ENCODE measurements at places on chromosomes 6 and 20.

DNA sequence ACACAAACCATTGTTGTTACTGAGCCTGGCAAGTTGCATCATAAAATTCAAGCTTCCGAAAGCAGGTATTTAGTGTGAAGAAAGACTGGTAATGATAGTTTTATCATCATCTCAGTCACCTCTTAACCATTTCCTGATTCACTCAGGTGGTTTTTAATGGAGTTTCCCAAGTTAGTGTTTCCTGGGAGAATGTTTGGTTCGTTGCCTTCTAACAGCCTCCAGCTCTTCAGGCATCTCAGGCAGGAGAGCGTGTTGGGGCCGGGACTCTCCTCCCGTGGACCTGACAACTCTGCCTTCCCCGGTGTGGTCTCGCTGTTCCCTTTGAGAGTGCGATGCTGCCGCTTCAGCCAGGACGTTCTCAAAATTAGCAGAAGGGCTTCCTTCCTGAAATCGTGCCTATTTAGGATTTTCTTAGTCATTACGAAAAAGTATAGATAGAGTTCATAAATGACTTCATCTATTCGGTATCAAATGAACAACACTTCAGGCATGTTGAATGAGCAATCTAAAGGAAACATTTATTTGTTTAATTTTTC, 105.0 kb upstream of the QKI start:
- DNase-seq = peak; percentile 87

DNA sequence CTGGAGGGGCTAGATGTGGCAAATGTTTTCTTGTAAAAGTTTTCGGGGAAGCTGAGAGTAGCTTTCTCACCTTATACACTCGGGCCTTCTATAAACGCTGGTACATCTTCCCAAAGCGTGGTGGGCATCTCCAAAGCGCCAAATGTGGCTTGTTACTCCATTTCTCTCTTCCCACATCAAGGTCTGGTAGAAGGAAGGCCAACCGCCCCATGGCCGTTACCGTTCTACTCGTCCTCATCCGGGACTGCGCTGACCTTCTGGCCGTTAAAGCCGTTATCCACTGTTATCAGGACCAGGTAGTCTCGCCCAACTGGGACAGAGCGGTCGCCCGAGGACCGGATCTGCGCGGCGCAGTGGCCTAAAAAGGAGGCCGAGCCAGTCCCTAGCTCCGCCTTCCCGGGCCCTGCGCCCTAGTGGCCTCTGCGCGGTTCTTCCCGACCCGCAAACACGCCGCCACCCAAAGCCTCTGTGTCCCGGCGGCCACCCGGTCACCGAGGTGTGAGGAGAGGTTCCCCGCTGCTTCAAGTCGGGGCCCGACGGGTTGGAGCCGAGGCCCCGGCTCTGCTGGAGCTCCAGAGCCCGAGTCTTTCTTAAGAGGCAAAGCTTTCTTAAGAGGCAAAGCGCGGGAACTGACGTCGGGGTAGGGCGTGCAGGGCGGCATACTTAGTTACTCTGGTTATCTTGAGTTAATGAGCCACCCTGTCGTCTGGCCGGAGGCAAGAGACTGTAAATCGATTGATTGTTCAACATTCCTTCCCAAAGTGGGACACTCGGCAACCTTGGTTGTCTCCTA, 90.5 kb downstream of the GPX5 start:
- no peak for DNase-seq

- DNase-seq = peak; percentile 84
These were observed 18.9 kb downstream of the MANBAL start for GRCh38 chr20:37308086-37309050.

GRCh38 chr20:1499528-1500420, 8.6 kb upstream of the SIRPB2 start:
- peak; percentile 95 for DNase-seq

DNA sequence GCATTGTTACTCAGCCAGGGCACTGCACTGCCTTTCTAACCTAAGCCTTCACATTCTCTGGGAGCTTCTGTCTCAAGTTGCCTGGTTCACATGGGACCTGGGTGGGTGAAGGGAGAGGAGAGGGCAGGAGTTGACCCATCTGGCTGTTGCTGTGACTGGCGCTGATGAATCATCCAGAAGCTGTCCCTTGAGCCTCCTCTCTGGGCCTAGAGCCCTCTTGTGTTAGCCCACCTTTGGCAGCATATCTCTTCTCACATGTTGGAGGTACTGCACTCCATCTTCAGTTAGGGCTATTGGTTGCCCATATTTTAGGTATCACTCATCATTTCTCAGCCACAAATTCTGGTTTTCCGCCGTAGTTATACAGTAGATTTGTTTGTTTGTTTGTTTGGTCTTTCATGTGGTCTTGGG, 19.8 kb downstream of the XRN2 start:
- peak; percentile 22 for DNase-seq

GRCh38 chr6:122772724-122773415, 6.6 kb upstream of the FABP7 start:
- peak; percentile 92 for DNase-seq

DNA sequence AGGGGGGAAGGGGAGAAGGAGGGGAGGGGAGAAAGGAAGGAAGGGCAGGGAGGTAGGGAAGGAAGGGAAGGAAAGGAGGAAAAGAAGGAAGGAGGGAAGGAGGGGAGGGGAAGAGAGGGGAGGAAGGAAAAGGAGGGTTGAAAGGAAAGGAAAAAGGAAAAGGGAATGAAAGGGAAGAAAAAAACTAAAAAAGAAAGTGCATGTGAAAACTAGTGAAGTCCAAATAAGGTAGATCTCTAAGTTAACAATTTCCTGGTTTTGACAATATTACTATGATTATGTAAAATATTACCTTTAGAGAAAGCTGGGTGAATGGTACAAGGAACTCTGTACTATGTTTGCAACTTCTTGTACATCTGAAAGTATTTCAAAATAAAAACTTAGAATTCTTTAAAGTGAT, 132.4 kb downstream of the PTPRT start:
- DNase-seq = no peak

DNA sequence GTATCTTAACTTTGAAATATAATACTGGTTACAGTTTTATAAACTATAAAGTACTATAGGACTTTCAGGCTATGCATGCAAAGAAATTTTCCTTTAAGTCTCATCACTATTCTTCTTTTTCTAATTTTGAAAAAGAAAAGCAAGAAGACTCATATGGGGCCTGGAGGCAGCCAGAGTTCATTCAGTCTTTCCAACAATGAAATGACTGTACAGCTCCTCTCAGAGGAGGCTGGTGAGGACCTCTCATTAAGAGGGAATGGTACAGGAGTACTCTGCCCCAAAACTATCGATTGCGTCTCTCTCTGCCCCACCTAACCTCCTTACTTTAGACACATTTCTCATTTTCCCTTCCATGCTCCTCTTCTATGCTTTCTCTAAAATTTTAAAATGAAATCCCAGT, 66.3 kb downstream of the FILIP1 start:
- DNase-seq = no peak

DNA sequence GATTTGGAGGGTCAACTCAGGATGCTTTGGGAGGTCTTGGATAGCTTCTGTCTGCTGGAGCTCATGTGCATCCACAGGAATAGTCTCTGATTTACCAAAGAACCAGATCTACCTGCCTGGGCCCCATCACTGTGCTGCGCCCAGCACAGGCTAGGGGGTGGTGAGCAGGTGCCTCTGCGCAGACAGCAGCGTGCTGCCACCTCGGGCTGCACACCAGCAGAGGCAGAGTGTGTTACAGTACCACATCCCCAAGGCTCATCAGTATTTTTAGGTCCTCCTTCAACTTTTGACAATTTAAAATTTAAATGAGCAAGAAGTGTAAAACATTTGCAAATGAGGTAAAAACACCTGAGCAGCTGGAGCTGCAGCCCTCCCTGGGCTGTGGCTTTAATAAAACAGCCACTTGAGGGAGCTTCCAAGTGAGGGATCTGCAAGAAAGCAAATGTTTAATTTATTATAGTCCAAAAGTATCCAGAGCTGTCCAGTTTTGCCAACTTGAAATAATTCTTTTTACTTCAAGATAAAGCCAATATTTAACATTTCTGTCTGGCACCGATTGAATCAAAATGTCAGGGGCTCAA, 324.9 kb downstream of the ZFAND3 start:
- DNase-seq = no peak

DNA sequence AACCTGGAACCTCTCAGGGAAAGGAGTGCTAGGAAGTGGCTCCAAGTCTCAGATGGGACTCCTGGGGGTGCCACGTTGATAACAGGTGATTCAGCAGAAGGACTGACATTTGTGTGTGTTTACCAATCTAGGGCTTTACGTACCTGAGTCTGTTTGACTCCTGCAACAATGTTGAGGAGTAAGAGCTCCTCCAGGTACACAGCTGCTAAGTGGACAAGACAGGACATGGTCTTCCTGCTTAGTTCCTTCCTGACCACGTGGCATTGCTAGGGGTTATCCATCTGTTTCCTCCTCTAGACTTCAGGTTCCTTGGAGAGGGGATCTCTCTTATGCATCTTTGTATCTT, 164.5 kb upstream of the SLC24A3 start:
- no peak for DNase-seq
